ENCODE measurements at places on chromosomes 3 and 15.

DNA sequence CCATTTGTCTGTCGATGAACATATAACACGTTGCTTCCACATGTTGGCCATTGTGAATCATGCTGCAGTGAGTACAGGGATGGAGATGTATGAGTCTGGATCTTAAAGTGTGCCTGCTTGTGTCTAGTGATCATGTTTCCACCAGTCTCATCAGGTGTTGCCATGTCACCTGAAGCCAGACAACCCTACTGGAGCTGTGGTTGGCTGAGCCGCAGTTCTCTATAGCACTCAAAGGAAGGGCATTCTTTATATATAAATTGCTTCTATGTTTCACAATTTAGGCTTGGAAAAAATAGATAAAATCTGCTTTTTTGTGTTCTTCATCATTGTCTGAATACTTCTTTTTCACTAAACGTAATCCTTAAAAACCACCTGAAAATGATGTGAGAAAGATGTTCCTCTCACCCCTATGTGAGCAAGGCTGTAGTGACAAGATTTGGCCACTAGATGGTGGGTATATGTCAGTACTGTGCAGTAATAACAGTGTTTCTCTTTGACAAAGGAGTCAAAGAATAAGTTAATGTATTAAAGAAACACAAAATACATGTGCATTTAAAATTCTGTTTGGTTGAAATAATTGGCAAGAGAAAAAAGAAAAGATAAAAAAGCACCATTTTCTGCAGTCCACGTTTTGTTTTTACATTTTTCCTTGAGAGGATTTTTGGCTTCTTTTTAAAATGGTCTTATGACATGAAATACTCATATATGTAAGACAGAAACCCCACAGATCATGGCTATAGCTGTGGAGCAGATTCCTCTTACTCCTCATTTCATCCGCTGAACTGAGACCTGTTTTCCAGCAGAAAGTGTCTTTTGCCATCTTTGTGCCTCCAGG is 394.5 kb upstream of the DPPA4 start:
- peak; percentile 56 for DNase-seq

GRCh38 chr3:13790376-13791197 is 89.3 kb downstream of the WNT7A start:
- no peak for DNase-seq

- no peak for DNase-seq
Observed at GRCh38 chr3:19945969-19946831, 697 bp upstream of the RAB5A start.

- DNase-seq, result peak; percentile 51
Observed at GRCh38 chr3:50428007-50428633, 68.8 kb upstream of the TMEM115 start.

GRCh38 chr15:37783290-37783689 is 151.2 kb upstream of the TMCO5A start:
- no peak for DNase-seq

- DNase-seq, result peak; percentile 70
Observed at GRCh38 chr3:76040946-76041345, 255.6 kb upstream of the ZNF717 start.

DNA sequence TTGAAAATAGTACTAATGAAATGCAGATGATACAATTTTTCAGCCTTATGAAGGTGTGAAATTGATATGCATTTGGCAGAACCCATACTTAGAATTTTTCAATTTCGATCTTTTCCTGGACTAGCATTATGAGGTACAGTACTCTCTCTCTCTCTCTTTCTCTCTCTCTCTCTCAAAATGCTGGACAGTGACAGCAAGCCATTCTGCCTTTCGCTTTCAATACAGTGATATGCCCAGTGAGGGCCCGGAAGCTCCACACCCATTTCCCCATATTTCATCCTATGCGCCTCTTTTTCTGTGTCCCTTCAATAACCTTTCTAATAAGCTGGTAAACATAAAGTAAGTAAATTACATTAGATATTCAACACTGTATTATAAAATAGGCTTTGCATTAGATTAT is 595.0 kb upstream of the UBE2E2 start:
- no peak for DNase-seq

GRCh38 chr3:14768182-14768790 is 50.5 kb upstream of the FGD5 start:
- DNase-seq, result no peak

DNA sequence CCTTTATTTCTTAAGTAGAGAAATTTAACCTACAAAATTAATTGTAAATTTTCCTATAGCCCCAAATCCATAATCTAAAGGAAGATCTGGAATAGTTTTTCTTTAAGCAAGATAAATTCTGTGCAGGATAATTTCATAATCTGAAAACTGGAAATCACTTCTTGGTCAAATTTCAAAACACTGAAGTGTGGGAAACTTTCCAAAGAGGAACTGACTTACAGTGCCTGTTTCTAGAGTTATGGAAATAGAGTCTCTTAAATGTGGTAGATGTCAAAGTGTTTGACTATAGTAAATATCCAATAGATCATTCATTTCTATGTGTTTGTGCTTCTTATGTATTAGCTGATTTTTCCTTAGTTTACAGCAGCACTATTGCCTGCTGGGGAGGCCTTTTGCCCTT is 1.6 kb upstream of the P2RY13 start:
- DNase-seq, result no peak

GRCh38 chr3:64392001-64392400 is 166.7 kb upstream of the PRICKLE2 start:
- DNase-seq, result peak; percentile 40

All from EL (cell line).